Type B pancreatic cell (in vitro differentiated cells): ENCODE measurements at places on chromosomes 7 and 10.

DNA sequence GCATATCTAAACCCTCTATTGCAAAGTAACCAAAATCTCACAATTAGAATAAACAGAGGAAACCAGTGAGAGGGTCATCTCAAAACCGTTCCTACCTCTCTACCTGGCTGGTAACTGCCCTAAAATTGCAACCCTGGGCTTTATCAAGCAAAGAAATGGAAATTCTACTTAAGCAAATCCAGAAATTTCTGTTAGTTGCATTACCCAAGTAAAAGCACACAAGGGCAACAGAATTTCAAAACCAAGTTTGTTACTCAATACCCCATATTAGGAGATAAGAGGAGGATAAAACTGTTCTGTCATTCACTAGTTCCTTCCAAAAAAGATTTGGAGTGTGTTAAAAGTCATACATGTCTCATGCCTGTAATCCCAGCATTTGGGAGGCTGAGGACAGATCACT lies 195.3 kb downstream of the FAM107B start:
- DNase-seq, result no peak

DNA sequence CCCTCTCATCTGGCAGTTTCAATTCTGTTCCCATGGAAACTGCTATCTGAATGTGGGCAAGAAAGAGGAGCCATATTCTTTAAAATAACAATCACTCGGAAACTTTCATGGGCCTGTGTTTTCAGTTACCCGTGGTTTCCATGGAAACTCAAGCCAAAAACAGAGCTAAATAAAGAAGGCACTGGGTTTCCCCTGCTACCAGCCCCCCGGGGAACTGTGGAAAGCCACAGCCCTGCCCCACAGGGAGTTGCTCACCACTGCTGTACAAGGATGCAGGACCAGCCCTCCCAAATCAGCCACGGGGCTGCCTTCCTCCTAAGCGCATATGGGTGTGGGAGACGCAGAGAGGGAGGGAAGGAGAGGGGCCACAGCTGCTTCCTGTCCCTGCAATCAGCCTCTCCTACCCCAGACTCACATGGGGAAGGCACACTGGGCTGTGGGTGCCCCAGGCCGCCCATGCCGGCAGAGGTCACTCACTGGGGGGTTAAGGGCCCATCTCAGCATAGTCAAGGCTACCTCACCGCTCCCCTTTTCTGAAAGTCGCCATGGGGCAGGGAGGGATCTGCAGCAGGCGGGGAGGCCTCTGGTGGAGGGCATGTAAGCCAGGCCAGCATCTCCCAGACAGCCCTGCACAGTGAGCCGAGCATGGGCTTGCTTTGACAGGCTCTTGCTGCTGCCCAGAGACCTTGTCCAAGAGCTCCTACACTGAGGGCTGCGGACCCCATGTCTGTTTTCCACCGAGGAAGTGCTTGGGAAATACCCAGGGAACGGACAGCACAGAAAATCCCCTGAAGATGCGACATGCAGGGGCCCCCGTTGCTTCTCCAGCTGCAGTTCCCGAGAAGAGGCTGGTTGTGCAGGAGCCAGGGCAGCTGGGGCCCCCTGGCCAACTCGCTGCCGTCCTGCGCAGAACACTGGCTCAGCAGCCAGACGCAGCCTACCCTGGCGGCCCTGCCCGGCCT lies 157.3 kb upstream of the PPP2R2D start:
- no peak for DNase-seq

GRCh38 chr7:2134740-2135139 lies 98.0 kb downstream of the MAD1L1 start:
- no peak for DNase-seq

DNA sequence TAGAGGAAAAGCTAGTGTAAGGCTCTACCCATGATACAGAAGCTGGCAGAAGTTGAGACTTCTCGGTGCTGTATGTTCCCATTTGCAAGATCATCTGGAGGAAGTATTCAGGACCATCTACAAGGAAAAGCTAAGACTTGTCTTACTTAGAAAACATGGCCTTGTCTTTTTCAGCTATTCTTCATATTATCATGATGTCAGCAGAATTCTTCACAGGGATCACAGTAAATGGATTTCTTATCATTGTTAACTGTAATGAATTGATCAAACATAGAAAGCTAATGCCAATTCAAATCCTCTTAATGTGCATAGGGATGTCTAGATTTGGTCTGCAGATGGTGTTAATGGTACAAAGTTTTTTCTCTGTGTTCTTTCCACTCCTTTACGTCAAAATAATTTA lies 79.6 kb upstream of the SCIN start:
- no peak for DNase-seq

DNA sequence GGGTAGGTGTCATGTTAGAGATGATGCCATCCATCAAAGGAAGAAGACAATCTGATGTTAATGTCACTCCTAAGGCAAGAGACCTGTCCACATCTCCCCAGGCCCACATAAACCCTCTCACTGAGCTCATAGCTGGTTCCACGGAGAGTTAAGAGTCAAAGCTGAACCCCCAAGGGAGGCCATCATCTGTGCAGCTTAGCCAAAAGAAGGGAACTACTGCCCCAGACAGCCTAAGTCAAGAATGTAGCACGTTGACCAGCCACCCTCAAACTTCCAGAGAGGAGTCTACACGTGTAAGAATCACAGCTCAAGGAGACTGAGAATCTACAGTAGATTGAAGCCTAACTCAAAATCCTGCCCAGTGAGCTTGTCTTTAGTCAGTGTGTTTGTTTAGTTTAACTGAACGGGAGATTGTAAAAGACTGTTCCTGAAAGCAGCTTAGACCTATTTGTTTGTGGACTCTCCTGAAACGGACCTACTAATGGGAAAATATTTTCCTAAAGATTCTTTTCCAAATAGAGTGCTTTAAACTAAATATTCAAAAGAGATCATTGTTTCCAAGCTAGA lies 192.7 kb upstream of the NFE2L3 start:
- DNase-seq, result no peak

DNA sequence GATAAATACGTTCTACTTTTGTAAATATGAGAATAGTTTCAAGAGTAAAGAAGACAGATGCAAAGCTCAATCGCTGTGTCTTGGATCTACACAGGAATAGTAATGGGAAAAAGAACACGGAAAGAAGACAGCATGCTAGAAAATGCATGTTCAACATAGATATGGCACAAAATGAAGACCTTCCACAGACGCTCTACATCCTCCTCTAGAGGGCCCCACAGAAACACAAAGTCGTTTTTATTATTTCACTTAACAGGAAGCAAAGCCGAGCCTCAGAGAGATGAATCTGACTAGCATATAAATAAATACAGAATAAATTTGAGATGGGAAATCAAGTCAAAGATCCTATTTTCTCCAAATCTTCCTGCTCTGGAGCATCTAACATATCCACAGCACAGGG lies 292.6 kb downstream of the PARD3 start:
- DNase-seq, result no peak

DNA sequence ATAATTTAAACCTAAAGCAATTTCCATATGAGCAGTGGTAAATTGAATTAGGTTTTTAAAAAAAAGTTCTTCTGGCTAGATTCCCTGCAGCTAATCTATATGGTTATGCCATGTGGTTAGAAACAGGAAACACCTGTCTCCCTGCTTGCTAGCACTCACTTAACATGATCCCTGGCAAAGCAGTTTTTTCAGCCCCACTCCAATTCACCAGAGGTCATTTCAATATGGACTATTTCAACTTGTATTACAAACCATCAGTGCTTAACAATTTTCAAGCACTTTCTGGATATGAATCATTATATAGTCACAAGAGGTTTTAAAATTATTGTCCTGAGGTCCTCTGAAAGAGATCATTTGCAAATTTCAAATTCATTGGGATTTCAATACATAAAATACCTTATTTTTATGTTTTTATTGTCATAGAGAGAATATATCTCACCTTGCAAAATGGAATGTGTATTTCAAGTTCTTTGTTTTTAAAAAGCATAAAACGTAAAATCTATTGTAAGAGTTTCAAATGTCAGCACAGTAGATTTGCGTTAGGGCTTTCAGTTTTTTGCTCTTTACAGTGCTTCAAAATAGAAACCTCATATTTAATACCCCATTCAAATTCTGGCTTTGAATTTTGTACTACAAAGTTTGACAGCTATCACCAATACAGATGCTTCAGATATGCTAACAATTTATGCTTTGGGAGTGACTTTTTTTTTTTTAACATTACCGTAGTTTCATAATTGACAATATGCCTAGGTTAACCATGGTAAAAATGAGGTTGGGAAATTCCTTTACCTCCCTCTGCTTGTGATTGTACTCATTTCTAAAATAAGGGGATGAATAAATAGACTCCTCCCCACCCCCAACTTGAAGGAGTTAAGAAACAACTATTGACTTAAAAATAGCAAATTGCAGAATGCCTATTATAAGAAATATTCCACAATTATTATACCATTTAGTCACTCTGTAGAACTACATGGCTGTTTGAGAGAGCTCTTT lies 117.5 kb upstream of the HGF start:
- no peak for DNase-seq

DNA sequence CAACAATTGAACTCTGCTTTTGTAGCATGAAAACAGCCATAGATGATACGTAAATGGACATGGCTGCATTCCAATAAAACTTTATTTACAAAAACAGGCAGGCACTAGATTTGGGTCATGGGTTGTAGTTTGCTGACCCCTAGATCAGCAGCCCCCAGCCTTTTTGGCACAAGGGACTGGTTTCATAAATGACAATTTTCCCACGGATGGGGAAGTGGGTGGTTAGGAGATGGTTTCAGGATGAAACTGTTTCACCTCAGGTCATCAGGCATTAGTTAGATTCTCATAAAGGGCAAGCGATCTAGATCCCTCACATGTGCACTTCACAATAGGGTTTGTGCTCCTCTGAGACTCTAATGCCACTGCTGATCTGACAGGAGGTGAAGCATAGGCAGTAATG lies 16.5 kb upstream of the ANK3 start:
- no peak for DNase-seq

- no peak for DNase-seq
Measured at GRCh38 chr10:71437537-71438092, 40.9 kb downstream of the CDH23 start.

GRCh38 chr7:149821191-149822148 lies 16.7 kb upstream of the ZNF862 start:
- DNase-seq, result no peak

DNA sequence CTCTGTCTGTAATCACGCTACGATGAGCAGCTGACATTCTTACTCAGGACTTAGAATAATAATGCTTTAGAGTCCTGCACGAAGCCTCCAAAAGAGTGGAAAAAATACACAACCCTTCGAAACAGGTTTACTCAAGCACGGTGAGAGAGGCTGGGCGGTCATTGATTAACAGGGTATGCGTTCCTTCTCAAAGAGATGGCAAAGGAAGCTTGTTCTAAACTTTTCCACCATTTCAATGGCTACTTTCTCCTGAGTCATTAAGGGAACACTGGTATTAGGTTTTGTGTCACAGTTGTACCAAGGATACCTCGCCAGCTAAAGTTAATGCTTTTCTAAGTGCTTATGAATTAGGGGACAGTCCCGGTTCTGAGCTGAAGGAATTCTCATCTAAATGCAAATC lies 141.9 kb upstream of the RHEB start:
- DNase-seq, result no peak

DNA sequence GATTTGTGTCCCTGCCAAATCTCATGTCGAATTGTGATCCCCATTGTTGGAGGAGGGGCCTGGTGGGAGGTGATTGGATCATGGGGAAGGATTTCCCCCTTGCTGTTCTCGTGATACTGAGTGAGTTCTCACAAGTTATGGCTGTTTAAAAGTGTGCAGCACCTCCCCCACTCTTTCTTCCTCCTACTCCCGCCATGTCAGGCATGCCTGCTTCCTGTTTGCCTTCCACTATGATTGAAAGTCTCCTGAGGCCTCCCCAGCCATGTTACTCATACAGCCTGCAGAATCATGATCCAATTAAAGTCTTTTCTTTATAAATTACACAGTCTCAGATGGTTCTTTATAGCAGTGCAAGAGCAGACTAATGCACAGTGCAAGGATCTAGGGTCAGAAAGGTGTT lies 75.4 kb downstream of the CALD1 start:
- no peak for DNase-seq

- no peak for DNase-seq
Measured at GRCh38 chr7:68547799-68548198, 1050.5 kb upstream of the AUTS2 start.

DNA sequence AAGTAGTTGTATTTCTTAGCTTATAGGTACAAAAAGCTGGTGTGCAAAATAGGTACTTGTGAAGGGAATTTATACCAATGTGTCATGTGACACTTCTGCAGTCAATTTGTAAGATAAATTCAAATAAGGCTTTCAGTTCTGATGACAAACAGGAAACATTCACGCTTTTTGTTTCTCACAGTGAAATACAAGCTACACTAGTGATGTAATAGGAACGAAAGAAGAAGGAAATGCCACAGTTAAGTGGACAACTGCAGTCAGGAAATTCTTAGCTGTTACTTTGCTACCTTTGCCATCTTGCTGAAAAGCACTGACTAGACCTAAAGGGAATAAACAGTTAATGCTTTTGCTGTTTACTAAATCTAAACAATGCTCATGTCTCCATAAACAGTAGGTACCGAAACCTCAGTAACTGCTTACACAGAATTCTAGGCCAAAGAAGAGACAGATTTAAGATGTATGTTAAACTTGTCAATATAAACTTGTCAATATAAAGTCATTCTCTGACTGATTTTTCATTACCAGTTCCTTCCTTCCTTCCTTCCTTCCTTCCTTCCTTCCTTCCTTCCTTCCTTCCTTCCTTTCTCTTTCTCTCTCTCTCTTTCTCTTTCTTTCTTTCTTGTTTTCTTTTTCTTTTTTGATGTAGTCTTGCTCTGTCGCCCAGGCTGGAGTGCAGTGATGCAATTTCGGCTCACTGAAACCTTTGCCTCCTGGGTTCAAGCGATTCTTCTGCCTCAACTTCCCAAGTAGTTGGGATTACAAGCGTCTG lies 10.1 kb downstream of the OTUD1 start:
- no peak for DNase-seq

DNA sequence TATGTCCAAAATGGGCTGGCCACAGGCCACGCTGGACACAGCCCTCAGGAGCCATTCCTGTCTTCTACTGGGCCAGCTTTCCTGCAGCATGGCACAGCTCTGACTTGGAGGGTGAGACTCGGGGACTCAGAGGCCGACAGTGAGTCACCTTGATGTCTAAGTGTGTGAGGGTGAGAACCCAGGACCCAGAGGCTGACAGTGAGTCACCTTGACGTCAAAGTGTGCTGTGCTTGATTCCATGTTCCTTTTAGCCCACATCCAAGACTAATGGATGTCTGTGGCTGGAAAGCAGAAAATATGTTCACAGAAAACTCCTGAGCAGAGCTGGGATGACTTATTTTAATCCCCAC lies 6.0 kb upstream of the FAM170B start:
- no peak for DNase-seq

GRCh38 chr10:11048707-11049278 lies 31.1 kb downstream of the CELF2 start:
- no peak for DNase-seq

GRCh38 chr7:143013473-143013872 lies 13.5 kb downstream of the OR9A2 start:
- DNase-seq, result no peak
